Activated T-cell treated with anti-CD3 and anti-CD28 coated beads for 24 hours (primary cell): ENCODE measurements at places on chromosomes 16 and 17.

- no peak for DNase-seq
Observed at GRCh38 chr16:87491522-87492290, 1.1 kb downstream of the ZCCHC14 start.

DNA sequence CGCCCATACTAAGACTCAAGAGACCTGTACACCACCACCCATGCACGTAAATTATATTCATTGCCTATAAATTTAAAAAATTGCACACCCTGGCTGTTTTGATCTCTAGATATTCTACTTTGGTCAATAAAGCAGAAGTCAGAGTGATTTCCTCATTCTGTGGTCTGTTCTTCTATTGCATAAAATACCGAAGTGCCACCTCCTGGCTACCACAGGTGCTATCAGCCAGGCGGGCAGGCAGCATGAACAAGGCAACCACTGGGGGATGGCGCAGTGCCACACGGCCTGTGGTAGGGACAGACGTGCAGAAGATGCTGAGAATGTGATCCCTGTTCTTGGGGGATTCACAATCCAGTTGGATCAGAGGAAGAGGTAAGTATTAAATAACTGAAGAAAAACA is 122.3 kb downstream of the CDK5R1 start:
- peak; percentile 49 for DNase-seq

GRCh38 chr17:79652999-79653643 is 42.3 kb upstream of the RBFOX3 start:
- DNase-seq: no peak

DNA sequence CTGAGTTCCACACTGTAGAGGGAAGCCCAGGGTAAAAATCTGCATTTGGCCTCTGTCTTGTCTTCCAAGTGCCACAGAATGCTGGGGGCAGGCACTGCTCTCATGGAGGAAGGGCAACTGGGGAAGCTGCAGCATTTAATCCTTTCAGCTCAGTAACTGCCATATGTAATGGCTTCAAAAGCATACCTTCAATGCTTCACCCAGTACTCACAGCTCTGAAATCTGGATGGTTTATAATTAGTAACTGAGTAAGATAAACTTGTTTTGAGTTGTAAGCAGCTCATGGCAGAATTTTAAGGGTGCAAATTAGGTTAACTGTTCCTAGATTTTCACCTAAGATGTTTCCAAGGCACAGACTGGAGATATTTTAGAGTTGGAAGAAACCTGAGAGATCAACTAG is 24.5 kb downstream of the PMP22 start:
- DNase-seq: no peak

DNA sequence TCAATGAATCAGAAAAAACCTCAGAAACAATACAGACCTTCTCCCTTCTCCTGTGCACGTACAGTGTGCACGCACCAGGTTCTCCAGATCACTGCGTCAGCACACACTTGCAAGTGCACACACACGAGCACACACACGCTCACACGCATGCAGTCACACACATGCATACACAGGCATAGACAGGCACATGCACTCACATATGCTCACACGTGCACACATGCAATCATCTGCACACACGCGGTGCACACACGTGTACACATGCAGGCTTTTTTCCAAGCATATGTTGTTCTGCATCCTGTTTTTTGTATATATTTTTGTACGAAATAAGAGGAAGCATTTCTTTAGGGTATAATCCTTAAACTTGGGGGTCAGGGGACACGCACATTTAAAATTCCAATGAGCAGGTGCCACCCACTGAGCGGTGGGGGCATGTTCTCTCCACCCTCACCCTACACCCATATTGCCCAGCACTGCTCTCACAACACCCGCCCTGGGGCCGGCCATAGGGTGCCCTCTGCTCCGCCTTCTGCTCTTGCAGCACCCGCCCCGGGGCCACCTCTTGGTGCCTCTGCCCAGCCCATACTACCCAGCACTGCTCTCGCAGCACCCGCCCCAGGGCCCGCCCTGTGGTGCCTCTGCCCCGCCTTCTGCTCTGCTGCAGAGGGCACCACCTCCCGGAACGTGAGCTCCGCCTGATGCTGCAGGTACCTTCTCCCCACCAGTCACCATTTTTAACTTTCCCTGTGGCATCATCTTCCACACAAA is 20.9 kb downstream of the KLHDC4 start:
- DNase-seq: no peak

DNA sequence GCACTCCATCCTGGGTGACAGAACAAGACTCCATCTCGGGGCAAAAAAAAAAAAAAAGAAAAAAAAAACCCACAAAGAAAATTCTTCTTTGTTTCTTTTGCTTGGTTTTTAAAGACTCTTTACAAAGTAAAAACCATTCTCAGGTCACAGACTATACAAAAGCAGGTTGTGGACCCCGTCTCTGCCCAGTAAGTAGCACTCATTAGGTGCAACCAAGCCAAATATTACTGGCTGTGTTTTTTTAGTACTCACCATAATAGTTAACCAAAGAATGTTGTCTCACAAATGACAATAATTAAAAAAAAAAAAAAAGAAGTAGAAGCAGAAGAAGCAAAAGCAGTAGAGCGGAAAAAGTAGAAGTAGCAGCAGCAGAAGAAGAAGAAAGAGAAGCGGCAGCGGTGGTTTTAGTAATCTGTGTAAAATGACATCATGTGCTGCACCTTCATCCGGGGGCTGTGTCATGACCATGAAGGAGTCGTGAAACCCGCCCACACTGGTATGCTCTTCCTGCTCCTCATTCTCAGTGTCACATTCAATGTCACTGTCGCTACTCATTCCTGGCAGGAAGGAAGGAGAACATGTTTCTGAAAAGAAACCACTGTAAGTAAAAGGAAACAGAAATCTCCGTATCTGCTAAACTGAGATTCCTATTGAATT is 105.4 kb downstream of the TRIM37 start:
- DNase-seq: peak; percentile 63

DNA sequence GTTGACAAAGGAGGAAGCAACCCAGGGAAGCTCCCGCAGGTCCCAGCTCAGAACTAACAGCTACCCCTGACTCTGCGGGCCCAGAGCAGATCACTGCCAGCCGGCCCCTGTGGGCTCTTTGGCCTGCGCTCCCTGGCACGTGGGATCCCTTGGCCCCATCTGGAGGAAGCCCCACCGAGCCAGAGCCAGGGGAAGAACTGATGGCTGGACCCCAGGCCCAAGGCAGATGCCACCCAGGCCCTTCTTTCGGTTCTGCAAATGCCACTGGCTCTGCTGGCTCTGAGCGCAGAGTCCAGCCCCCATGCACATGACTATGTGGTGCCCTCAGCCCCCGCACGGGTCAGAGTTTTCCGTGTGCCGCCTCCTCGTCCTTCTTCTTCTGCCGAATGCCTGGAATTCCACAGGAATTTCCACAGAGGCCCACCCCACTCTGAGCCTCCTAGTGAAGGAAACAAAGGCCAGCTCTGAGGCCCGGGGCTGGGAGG is 35.8 kb upstream of the SNN start:
- no peak for DNase-seq

GRCh38 chr16:49673442-49673841 is 182.5 kb downstream of the ZNF423 start:
- DNase-seq: no peak

DNA sequence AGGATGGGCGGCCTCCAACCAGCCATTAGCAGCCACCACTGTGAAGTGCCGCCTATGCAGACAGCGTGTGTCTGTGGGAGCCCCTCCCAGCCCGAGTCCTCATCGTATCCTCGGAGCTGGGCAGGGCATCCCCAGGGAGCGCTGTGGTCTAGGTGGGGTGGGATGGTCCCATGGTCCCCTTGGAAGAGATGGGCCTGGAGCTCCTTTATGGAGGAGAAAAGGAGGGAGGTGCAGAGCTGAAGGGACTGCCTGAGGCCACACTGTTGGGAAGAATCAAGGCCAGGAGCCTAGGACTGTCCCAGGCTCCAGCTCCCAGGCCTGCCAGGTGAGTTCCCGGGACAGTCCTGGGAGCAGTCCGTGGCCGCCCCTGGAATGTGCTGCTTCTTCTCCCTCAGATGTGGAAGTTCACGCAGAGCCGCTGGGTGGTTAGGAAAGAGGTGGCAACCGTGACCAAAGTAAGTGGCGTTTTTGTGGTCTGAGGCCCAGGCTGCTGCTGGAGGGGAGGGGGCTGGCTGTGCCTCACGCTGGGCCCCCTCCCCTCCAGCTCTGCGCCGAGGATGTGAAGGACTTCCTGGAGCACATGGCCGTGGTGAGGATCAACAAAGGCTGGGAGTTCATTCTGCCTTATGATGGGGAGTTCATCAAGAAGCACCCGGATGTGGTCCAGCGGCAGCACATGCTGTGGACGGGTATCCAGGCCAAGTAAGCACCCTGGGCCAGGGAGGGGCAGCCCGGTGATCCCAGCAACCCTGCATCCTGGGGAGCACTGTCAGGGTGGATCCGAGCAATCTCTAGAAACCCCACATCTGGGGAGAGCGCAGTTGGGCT is 27.0 kb downstream of the POLR3E start:
- DNase-seq: no peak

- no peak for DNase-seq
Observed at GRCh38 chr17:81939218-81939617, 2.1 kb upstream of the PYCR1 start.

GRCh38 chr17:39757931-39758873 is 20.5 kb downstream of the GRB7 start:
- peak; percentile 62 for DNase-seq

GRCh38 chr17:74584292-74585060 is 7.6 kb downstream of the CD300LD start:
- no peak for DNase-seq

GRCh38 chr17:48373883-48374282 is 56.1 kb downstream of the SKAP1 start:
- no peak for DNase-seq

DNA sequence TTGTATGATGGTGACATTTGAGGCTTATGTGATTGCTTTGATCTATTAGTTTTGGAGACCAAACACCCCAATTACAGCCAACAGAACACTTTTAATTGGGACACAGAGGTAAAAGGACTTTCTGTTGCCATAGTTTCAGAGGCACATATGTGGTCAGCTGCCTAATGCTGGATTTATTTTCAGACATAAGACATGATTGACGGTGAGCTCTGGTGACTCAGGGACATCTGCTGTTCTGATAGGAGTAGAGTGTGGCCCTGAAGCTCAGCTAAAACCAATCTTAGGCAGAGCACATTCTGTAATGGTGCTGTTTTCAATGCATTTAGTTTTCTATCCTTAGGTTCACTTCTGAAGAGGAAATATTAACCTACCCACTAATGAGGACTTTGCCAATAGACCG is 247.1 kb downstream of the UTP18 start:
- DNase-seq: no peak

GRCh38 chr16:90018297-90018651 is 982 bp downstream of the DBNDD1 start:
- DNase-seq: no peak

GRCh38 chr17:43477832-43478634 is 5.7 kb upstream of the DHX8 start:
- no peak for DNase-seq

DNA sequence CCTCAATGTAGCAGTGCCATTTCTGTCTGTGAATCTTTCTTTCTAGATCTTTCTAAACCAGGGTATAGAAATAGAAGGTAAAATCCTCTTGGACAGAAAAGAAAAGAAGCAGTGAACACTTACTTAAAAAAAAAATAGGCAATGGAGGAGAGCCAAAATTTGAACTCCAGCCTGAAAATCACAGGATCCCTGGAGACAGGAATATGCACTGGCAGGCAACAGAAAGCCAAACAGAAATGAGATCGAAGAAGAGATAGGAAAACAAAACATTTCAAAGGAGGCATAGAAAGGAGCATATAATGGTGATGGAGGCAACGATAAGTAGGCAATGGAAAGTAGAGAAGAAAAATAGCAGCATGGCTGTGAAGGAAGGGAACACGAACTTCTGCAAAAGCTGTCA is 253.7 kb upstream of the HSBP1 start:
- DNase-seq: no peak

DNA sequence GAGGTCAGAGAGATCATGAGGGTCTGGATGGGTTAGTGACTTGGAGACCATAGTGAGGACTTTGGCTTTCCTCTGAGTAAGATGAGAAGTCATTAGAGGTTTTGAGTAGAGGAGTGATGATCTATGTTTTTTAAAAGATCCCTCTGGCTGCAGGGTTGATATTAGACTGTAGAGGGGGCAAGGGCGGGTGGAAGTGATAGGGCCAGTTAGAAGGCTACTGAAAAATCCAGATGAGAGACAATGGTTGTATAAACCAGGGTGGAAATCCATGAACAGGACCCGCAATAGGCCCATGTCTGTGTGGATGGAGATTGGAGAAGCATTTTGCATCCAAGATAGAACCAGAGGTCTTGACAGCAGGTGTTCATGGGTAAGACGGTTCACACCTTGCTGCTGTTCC is 9.8 kb downstream of the ITGAL start:
- DNase-seq: no peak

DNA sequence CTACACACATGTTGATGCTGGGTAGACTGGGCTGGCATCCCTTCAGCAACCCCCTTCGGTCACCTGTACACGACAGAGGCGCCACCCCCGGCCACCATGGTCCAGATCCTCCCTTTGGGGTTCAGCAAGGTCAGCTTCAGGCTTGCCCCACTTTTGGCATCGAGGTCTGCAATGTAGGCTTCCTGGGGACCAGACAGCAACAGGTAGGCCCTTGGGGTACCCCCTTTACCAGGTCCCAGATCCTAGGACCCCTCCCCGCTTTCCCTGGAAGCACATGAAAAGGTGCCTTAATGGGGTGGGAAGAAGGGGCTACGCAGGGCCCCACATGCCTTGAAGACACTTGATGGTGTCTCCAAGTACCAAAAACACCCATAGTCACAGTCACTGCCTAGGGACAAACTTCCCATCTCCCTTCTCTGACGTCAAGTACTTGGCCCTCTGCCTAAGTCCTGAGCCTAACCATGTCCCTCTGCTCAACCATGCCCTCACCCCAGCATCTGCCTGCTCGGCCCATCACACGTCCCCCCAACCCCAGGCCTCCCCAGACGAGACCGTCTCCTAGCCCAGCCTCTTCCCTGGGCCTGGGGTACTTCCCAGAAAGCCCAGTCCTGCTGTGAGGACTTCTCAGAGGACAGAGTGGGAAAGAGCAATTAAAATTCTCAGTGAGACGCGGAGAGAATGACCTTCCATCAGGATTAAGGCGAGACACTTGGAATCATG is 12.1 kb downstream of the ACLY start:
- no peak for DNase-seq

GRCh38 chr16:73882033-73882432 is 414.6 kb upstream of the PSMD7 start:
- no peak for DNase-seq

DNA sequence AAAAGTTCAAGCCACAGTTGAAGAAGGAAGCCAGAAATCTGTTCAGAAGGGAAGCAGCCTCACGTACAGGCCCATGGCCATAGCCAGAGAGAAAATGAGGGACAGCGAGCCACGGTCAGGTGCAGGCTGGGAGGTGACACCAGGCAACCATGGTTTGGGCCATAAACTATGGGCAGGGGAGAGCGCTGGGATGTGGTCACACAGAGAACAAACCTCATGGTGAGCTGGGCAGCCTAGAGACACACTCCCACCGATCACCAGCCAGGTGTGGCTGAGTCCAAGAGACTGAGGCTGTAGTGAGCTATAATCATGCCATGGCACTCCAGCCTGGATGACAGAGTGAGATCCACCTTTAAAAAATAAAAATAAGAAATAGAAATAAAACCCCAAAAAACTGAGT is 76.5 kb downstream of the NETO2 start:
- no peak for DNase-seq
